ENCODE measurements at places on chromosomes 2 and 18.

- peak; percentile 9 for DNase-seq
These were observed 687 bp downstream of the CTDP1 start for GRCh38 chr18:79680100-79680879.

- peak; percentile 38 for DNase-seq
These were observed 19.6 kb downstream of the RSAD2 start for GRCh38 chr2:6896930-6897759.

GRCh38 chr2:239224199-239224570 is 176.6 kb downstream of the HDAC4 start:
- no peak for DNase-seq

DNA sequence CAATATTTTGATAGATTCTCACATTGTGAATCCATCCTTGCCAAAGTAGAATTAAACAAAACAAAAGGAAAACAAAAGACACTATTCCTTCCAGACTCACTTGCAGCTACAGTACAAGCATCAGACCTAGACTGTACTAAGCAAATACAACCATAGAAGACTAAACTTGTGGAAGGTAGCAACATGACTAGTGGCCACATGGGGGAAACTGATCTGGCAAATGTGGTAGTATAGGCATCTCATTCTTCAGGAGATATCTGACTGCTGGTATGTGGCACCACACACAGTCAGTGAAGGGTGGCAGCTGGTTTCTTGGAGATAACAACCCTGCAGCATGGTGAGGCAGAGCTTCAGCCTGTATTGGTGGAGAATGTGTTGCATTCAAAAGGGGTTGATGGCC is 81.0 kb upstream of the ACVR2A start:
- no peak for DNase-seq

DNA sequence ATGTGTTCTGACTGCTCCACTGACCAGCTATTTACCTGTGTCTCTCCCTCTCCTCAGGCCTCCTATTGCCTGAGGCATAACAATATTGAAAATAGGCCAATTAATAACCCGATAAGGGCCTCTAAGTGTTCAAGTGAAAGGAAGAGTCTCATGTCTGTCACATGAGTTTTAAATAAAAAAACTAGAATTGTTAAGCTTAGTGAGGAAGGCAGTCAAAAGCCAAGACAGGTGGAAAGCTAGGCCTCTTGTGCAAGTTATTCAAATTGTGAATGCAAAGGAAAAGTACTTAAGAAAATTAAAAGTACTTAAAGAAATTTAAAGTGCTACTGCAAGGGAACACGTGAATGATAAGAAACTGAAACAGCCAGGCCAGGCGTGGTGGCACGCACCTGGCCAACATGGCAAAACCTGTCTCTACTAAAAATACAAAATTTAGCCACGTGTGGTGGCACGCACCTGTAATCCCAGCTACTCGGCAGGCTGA is 44.9 kb upstream of the TAF4B start:
- DNase-seq: no peak

- no peak for DNase-seq
These were observed 96.0 kb downstream of the RHOB start for GRCh38 chr2:20542746-20543468.

DNA sequence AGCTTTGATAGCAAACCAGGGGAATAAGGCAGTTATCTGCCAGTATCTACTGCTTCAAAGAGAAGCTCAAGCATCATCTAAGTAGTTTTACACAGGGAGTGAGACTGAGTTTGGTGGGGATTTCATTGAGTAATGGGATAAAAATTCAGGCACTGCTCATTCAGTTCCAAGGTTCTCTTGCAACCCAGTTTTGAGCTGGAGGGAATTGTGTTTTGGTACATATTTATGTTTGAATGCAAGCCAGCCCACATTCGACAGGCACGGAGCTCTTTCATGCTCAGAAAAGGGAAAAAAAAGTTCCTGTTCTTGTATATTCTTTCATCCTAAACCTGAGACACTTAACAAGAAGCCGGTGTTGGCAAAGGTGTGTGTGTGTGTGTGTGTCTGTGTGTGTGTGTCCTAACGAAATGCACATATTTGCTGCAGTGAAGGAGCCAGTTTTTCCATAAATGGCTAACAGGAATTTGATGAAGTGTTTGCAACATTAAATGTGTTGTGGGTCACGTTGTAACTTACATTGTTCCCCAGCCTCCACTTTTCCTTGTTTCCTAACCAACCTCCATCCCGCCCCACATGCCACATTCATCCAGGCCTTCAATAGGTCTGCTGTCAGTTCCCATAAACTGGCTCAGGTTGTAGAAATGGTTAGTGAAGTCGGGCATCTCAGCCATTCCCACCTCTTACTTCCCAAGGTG is 311.1 kb downstream of the TXNL1 start:
- no peak for DNase-seq

DNA sequence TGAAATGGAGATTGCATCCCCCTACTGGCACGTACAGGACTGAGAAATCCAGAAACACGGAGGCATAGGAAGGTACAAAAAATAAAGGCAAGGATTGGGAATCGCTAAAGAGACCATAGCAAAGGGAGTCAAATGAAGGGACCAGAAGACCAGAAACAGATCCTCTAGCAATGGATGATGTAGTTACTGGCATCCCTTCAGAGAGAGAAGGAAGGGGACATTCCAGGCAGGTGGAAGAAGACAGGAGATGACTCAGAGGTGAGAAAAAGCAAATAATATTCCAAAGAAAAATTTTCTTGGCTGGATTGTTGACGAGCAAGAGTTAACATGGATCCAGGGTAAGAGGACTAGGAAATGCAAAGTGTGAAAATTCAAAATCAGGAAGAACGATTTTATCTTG is 78.4 kb upstream of the FZD7 start:
- no peak for DNase-seq
